ENCODE measurements at places on chromosomes 6 and 20.

- DNase-seq, result no peak
Observed at GRCh38 chr6:151089978-151090377, 149.8 kb upstream of the AKAP12 start.

- DNase-seq, result no peak
Observed at GRCh38 chr6:122118945-122119506, 280.4 kb upstream of the HSF2 start.

DNA sequence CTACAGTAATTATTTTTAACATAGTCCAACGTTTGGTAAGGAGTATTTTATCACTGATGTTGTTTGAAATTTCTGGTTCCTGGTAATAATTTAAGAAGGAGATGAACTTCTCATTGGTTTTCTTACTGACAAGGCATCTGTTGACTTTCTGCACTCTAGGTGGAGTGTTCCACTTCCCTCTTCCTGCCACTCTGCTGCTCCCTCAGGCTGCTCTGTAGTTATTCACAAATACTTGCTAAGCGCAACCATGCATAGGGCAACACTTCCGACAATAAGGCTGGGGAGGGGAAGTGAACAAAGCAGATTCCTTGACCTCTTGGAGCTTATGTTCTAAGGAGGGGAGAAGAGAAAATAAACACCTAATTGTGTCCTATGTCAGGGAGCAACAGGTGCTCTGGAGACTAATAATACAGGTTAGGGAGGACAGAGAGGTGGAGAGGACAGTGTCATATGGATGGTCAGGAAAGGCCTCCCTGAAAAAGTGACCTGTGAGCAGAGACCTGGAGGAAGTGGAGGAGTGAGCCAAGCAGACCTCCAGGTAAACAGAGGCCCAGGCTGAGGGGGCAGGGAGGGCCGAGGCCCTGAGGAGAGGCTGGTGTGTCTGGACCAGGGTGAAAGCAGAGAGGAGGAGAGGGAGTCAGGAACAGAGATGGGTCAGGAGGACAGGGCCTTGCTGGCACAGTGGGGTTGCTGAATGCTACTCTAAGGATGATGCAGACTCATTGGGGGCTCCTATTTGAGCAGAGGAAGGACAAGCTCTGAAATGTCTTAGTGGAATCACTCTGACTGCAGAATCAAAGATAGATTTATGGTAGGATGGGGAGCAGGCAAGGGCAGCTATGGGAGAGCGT is 134.8 kb upstream of the SLC24A3 start:
- DNase-seq, result no peak

GRCh38 chr6:113953346-113953745 is 17.6 kb downstream of the HDAC2 start:
- peak; percentile 26 for DNase-seq

DNA sequence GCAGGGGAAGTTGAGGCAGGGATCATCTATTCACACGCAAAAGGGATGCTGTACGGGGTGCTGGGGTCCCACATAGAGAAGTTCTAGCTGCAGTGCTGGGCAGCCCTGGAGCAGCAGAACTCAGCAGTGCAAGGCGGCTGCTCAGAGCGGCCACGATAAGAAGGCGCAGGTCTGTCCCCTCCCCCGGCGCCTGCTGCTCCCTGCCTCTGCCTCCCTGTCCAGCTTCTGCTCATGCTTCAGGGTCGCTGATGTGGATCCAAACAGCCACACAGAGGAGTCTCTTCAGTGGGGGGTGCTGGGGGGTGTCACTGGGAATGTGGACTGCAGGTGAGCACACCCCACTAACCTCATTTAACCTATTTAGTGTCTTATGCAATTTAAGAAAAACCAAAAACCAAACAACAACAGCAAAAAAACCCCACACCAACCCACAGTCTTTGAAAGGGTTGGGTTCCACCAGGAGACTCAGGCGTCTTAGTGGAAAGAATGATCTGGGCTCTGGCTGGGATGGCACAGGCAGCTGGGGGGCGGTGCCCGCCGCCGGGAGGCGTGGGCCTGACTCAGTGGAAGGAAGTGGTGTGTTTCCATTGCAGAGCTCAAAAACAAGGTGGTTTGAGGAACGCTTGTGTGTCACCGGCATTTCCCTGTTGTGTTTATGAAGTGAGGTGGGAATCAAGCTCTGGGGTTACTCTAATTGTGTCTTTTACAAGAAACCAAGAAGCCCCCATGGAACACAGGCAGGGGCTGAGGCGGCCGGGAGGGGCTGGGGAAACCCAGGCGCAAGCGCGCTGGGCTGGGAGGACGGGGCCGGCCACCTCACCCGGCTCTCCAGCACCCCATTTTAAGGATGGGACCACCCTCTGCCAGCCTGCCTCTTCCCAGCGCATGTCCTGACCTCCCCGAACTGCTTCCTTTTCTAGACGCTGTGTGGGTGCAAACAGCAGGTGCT is 55.1 kb downstream of the IRF4 start:
- no peak for DNase-seq

DNA sequence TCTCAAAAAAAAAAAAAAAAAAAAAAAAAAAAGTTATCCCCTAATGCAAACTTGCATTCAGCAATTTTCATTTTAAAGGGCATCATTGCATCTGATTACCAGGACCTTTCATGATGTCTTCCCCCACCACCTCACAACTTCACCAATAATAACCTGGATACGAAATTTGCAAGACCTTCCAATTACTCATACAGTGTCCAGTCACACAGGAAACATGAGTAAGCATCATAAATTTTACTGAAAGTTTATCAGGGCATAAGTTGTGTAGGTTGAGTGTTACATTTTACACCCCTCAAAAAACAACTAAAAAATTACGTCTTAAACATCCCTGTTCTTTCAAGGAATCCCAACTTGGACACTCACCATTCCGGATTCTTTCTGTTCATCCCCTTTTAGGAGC is 79.1 kb upstream of the ANKEF1 start:
- DNase-seq, result peak; percentile 45

DNA sequence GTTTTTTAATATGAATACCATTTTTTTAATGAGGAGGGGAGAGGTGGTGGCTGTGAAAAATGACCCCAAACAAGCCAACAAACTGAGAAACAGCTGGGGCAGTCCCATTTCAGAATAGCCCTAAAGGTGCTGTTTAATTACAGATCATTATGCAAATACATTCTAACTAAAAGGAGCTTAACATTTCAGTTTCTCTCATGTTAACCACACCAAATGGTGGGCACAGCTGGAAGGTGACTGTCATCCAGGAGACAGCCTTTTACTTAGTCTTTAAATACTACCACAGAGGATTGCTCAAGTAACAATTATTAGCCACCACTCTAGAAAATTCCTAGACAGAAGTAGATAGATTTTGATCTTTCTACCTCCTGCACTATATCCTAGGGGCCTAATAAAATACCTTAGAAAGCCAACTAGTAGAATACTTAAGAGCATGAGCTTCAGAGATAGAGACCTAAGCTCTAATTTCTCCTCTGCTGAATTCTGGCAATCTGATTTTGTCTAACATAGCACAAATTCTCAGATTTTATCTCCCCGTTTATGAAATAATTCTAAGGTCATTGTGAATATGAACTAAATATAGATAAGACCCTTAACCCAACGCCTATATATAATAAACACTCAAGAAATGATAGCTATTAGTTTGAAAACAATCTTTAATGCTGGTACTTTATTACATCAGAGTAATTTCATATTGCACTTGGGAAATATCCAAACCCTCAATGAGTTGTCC is 615.1 kb upstream of the NRSN1 start:
- DNase-seq, result no peak

DNA sequence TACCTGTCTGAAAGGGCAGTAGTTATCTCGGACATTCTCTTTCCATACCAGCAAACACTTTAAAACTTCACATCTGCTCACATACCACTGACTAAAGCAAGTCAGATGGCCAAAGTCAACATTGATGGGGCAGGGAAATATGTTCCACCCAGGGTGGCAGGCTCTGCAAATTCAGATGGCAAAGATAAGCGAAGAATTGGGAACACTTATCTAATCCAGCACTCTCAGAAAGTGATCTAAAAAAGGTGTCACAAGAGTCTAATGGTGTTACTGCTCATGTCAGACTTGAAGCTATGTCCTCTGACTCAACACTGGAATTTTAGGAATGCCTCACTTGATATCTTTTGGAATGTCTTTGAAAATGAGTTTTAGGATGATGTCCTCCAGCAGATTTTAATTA is 1086.2 kb downstream of the KIF16B start:
- peak; percentile 40 for DNase-seq

DNA sequence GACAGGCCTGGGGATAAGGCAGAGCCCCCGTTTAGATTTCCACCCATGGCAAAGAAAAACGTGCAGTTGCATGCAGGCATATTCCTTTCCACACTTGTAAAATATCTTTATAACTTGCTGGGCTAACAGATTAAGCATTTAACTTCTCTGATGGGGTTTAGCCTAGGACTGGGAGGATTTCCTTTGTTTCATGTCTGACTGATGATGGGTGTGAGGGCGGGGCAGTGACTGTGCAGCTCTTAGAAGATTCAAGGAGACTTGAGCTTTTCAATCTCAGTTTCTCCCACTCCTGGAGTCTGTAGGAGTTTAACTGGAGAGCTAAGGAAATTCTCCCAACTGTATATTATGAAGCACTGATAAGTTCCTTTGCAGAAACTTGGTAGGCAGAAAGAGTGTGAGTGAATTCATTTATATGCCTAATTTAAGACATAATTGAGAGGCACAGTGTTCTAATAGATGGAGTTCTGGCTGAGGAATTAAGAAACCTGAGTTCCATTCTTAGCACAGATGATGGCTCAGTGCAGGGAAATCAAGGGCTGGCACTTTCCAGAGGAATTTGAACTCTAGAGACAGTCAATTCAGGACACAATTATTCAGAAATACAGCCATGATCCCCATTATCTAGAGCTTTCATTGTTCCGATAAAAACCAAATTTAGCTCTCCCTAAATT is 214.6 kb upstream of the CNR1 start:
- DNase-seq, result no peak

DNA sequence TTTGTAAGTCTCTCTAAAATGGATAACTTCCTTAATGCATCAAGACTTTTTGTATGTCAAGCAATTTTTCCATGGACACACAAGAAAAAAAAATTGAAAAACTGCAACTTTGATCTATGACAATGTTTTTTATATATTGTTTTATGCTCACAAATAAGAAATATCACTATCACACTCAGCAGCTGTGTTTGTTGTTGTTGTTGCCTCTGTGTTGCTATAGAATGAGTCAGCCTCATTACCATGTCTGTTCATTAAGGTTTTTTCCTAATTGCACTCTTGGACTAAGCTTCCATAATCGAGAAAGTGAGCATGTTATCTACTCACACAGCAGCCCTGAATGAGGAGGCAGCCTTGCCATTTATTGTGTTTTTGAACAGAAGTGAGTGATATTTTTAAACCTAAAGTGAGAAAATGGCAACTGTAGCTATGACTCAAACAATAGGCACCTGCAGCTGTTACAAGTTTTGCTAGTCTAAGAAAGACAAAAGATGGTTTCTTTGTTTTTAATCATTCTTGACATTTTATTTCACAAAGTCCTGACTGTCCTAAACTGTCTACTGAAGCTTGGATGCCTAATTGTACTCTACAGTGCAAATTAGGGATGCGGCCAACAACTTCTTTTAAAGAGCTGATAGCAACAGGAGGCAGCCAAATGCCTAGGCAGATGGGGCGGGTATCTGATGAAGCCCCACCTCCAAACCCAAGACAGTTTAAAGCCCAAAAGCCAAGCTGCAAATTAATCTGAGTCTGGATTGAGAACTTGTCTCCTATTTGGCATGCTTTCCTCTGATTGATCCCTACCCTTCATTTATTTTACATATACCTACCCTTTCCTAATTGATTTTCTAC is 77.9 kb upstream of the DOK5 start:
- DNase-seq, result no peak

DNA sequence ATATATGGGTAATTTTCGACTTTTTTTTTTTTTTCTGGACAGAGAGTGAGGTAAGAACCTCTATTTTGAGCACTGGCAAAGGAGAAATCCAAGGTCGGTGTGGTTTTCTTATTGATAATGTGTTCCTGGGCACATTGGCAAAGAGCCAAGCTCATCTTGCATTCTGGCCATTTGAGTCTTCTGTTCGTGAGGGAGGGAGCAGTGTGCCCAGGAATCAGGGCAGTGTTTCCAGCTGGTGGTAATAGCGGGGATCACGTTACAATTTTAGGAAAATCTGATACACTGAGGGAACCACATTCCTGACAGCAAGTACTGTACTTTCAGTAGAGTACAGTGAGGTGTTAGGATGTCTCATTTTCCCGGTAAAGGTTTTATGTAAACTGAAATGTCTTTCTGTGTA is 442.3 kb upstream of the MAP3K7 start:
- no peak for DNase-seq

GRCh38 chr6:125906158-125906998 is 50.2 kb upstream of the HINT3 start:
- no peak for DNase-seq

GRCh38 chr6:126766820-126767219 is 351.7 kb upstream of the RSPO3 start:
- no peak for DNase-seq

GRCh38 chr6:101824551-101825345 is 431.2 kb downstream of the GRIK2 start:
- no peak for DNase-seq

DNA sequence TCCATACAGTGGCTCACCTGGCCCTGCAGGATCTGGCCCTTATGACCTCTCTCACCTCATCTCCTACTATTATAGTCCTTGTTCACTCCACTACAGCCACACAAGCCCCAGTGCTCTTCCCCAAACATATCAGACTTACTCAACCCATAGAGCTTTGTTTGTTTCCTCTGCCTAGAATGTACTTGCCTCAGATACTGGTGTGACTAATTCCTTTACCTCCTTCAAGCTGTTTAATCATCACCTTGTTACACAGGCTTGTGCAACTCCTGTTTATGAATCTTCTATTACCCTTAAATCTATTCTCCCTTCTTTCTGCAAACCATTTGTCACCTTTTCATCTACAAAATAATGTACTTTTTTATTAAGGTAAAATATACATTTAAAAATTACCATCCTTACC is 3.2 kb downstream of the DEFB125 start:
- DNase-seq, result no peak

DNA sequence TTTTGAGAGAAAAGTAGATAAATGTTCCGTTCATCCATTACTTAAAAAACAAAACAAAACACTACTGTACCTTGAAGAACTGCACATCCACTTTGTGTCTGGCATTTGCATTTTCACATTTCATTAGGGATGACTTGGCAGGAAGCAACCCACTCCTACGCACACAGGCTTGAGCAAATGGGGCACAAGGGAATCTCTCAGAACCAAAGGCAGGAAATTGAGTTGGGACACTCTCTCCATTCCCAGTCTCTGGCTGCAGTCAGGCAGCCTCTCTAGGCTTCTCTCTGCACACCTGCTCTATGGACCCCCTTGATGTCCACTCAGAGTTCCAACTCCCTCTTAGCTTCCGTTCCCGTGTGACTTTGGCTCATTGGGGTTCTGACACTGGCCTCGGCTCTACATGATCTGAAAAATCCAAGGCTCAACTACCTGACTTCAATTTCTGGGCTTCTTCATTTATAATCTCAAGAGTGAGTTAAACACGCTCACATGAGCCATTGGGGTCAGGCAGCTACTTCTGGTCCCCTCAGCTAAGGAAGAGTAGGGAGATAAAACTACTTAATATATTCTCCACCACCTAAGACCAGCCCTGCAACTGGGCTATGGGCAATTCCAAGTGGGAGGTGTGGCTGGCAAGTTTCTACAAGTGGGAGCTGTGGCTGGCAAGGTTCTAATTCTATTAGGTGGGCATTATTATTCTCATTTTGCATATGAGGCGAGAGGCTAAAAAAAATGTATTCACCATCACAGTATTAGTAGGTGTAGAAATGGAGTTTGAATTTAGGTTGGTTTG is 251.9 kb downstream of the SOD2 start:
- DNase-seq, result no peak

Measured in HS-5 (cell line).